ENCODE measurements at places on chromosomes 5 and 9.

DNA sequence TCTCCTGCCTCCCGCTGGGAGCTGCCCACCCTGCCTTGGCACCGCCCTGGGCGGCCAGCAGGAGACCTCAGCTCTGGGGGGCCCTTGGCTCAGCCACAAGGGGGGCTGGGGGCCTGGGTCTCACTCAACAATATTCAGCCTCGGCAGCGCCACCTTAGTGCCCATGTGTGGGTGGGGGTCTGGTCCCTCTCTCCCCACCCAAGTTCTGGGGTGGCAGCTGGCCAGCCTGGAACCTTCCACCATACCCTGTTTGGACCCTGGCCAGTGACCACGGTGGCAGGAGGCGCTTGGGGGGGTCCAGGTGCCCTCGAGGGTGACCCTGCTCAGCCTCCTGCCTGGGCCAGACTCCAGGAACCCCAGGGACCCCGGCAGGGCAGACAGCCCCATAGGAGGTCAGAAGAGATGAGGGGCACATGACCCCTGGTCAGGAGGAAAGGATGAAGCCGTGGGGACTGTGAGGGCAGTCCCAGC, 22.2 kb downstream of the NKD2 start:
- no peak for DNase-seq

DNA sequence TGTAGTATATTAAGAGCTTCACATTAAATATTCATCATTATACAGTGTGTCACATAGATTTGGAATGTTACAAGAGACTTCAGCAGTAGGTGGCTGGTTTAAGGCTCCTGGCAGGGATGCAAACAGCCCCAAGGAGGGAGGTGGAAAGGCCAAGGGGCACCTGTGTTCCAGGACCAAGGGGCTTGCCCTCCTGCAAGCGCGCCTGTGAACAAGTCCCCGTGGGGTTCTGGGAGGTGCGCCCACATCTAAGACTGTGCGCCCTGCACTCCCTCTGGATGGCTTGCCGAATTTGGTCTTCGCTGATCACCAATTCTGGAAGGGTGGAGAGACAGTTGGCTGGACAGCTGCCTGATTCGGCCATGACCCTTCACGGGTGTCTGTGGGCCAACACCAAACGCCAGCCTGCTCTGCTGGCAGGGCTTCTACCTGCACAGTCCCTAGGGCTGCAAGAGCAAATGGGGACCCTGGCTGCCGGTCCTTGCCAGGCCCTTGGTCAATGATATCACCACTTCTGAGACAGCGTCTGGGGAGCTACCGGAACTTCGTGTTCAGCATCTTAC, 12.1 kb upstream of the SLC25A51 start:
- DNase-seq = no peak

DNA sequence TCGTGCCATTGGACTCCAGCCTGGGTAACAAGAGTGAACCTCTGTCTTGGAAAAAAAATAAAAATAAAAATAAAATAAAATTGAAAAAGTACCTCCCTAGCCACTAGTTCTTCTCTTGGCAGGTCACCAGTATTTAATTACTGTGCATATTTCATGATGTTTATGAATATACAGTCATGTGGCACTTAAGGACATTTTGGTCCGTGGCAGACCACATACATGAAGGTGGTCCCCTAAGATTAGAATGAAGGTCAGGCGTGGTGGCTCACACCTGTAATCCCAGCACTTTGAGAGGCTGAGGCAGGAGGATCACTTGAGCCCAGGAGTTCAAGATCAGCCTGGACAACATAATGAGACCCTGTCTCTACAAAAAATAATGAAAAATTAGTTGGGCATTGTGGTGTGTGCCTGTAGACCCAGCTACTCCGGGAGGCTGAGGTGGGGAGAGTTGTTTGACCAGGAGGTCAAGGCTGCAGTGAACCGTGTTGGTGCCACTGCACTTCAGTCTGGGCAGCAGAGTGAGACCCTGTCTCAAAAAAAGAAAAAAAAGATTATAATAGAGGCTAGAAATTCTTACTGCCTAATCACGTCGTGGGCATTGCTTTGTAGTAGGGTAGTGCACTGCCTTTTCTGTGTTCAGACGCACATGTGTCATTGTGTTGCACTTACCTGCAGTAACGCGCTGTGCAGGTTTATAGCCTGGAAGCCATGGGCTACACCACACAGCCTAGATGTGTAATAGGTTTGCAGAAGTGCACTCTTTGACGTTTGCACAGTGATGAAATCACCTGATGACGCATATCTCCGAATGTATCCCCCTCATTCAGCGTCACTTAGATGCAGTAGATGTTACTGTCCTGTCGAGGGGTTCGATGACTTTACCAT, 12.8 kb downstream of the EHMT1 start:
- DNase-seq = no peak

- DNase-seq = no peak
Observed at GRCh38 chr9:82117026-82117811, 128.6 kb downstream of the SPATA31D1 start.

DNA sequence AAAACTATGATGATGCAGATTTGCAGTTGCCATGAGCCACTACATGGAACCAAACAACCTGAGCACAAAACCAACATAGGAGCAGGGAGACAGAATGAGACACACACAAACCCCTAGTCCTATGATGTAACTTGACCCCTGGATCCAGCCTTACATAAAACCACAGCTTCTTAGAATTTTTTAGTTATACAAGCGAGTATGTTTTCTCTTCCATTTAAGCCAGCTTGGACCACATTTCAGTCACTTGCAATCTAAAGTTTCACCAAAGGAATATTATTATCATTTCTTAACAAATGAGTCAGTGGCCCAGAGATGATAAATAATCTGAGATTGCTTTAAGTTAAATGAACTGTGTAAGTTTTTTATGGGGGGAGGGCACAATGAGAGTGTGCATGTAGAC, 6.8 kb downstream of the SPOCK1 start:
- DNase-seq = no peak

DNA sequence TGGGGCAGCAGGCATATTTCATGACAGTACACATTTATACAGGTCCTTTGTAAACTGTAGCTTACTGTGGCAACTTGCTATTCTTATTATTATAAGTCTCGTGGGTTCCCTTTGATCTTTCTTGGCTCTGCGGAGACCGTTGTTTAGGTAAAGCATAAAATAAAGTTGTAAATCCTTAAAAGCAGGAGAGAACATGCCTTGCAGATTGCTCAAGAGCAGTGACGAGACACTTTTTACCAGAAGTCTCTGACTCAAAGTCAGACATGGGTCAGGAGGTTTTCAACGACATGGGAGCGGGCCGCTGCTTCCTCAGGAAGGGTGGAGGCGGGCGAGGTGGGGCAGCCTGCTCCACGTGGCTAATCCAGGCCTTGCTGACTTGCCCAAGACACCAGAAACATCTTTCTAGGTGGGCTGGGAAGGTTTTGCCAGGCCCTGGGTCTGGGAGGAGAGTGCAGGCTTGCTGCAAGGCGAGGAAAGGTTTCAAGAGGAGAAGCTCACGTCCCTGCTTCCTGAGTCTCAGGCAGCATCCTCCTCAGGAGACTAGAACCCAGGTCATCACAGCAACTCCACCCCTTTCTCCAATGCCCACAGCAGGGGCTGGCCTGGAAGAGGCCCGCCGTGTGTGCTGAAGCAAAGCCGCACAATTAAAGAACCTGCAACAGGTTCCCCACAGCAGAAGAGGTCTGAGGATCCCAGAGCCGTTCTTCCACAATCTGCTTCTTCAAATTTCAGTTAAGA, 6.5 kb downstream of the TBC1D2 start:
- DNase-seq = no peak

DNA sequence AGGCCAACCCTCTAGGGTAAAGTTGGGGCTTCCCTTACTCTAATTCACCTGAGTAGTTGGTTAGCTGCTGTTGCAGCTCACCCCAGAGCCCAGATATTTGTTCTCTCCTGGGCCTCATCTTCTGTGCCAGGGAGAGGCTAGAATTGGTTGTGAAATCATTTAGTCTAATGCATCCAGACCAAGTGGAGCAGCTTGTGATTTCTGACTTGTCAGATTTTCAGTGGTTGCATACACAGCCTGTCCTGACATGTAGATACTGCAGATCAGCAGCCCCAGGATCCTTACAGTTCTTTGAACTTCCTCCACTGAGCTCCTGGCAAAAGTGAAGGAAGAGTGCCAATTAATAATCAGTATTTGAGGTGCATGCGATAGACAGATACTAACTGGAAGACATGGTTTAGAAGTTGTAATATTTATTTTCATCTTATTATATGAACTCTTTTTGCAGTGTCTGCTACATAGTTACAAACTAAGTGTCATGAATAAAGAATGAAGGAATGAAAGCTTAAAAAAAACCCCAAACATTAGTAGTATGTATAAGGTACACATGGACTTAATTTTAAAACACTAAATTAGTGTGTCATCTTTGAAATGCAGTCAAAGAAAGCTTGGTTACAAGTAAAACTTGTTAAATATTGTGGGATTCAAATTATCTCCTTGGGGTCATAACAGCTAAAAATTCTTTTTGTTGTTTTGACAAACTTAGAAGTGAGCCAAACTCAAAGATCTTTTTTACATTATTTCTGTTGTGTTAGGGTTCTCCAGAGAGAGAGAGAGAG, 128.5 kb downstream of the VPS13A start:
- DNase-seq = no peak

DNA sequence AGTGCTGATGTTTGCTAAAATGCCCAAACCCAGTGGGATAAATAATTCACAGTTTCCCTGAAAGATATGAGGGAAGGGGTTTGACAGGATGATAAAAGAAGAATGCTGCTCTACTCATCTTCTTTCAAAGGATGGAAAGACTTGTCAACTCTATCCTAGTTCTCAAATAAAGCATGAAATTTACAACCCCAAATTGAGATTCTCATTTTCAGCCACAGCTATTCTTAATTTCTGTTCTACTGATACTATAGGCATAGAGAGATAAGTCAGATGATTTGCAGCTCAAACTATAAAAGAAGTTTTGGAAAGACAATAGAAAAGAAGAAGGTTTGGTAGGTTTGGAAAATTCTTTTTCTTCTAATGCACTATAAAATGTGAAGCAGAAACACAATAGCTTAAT, 542.6 kb downstream of the CSNK1G3 start:
- DNase-seq = no peak

DNA sequence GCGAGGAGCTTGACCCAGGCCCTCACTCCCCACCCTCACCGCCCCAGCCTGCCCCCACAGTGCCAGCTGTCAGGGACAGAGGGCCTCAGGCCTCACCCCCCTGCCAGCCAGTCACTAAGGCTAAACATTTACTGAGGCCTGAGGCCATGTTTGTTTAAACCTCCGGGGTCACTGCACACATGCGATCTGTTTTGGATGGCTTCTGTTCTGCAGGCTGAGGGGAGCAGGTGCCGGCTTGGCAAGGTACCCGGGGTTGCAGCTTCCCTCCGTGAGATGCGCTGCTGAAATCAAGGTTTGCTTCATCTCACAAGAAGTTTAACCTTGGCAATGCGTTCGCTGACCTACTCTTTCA, 103.3 kb upstream of the BOD1 start:
- no peak for DNase-seq

DNA sequence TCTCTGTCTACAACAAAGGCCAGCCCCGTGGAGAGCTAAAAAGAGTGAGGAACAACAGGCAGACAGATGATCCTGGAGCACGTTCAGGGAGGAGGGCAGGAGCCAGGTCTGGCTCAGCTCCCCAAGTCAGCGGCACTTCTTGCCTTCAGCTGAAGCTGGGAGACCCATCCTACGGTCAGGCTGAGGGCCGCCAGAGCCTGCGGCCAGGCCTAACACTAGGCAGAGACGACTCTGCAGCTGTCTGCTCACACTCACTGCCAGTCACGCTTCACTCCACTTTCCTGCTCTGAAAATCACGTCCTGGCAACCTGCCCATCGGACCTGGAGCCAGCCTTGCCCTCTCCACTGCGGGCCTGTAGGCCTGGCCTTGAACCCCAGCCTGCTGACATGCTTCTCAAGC, 160.9 kb upstream of the LHFPL2 start:
- no peak for DNase-seq

- no peak for DNase-seq
Observed at GRCh38 chr5:113520899-113521298, 7.4 kb downstream of the YTHDC2 start.

DNA sequence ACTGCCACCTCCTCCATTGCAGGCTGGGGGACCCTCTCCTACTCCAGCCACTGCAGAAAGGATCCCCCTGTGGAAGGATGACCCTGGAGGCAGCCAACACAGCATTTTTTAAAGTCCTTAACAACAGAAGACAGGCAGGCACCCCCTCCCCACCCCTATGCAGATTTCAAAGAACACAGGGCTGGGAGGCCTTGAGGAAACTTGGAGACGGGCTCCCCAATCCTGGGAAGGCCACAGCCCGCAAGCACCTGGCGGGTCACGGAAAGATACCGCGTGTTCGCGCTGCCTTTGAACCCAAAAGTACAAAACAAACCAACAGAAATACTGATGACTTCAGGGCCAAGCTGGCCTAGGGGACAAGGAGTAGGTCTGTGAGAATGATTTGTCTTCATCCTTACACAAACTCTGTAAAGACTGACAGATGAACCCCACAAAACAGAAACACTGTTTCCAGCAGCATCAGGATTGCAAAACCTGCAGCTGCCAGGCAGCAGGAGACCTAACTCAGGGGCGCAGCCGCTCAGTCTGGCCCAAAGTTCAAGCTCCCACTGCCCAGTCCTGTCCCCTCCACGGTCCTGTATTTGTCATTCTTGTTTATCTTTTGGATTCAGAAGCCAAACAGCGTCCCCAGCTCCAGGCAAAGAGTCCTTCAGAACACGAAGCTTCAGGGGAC, 13.8 kb downstream of the VAV2 start:
- DNase-seq = no peak

DNA sequence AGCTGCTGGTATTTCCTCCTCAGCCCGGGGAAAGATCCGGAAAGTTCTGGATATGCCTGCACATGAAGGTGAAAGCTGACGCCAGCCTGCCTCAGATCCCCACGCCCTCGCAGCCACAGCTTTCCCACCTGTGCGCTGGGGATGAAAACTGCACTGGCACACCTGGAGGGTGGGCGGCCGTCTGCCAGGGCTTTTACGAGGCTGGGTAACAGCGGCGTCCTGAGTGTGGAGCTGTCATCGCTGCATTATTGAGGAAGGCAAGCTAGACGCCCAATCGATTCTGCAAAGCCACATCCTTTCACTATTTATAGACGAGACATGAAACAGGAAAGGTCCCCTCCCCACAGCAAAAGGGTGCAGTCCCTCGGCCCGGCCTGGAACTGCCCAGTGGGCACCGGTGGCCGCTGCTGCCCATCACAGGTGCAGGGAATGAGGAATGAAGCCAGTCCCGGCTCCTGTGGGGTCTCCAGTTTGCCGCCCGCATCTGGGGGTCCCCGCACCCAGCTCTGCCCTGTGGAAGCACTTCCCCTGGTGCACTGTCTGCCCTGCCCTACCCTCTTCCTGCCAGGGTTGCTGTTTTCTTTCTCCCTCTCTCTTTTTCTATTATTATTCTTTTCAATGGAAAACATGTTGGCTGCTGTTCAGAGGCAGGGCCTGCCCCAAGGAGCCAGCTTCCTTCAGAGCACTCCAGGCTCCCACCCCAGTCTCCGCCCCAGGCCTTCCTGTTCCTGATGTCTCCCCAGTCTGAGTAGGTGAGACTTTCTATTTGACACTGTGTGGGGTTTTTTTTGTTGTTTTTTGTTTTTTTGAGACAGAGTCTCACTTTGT, 7.0 kb downstream of the NOTCH1 start:
- DNase-seq = no peak

DNA sequence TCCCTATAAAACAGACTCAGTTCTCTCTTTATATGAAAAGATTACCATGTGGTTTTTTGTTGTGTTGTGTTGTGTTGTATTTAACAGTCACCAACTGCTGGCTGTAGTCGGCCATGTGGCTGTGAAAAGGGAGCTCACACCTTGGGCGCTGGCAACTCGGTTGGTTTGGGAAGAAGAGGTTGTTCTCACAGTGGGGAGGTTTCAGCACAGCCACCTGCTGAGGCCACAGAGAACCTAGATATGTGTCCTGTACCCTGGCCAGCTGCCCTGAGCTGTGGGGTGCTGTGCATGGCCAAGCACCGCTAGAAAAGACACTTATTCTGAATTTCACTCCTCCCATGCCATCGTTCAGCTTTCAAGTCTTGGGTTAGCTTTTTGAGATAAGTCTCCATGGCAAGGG, 58.8 kb downstream of the SYK start:
- no peak for DNase-seq

All from stimulated activated CD8-positive, alpha-beta memory T cell treated with anti-CD3 and anti-CD28 coated beads, Interleukin-15, amount 100 ng/mL, for 4 hours (primary cell).